ENCODE measurements at places on chromosomes 13 and 19.

- DNase-seq, result no peak
Measured at GRCh38 chr13:94210816-94211215, 268.7 kb downstream of the DCT start.

DNA sequence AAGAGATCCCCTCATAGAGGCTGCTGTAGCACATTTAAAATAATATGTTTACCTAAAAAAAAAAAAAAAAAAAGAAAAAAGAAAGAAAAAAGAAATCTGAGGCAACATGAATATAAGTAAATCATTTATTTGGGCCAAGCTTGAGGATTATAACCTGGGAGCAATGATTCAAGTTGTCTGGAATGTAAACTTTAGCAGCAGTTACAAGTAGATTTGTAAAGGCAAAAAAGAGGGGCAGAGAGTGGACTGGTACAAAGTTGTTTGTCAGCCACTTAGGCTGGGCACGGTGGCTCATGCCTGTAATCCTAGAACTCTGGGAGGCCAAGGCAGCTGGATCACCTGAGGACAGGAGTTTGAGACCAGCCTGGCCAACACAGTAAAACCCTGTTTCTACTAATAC, 11.3 kb downstream of the ZNF43 start:
- DNase-seq, result no peak

GRCh38 chr13:35839806-35840205, 291.4 kb downstream of the DCLK1 start:
- no peak for DNase-seq

DNA sequence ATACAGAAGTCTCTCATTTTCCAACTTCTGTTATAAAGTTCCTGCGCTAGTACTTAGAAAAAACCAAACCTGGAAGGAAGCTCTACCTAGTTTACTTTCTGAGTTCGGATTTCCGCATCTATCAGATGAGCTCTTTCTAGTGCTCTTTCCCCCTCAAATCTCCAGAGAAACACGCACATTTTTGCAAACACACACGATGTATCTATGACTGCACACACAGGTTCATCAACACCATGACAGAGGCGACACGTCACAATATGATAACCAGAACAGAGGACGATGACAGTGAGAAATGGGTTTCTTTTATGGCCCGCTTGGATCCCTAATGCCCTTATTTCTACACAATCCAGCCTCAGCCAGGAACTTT, 629 bp upstream of the LRRC63 start:
- no peak for DNase-seq

- no peak for DNase-seq
Measured at GRCh38 chr19:31232180-31232579, 117.1 kb downstream of the TSHZ3 start.

- no peak for DNase-seq
Measured at GRCh38 chr19:39187552-39187943, 9.2 kb upstream of the NCCRP1 start.

DNA sequence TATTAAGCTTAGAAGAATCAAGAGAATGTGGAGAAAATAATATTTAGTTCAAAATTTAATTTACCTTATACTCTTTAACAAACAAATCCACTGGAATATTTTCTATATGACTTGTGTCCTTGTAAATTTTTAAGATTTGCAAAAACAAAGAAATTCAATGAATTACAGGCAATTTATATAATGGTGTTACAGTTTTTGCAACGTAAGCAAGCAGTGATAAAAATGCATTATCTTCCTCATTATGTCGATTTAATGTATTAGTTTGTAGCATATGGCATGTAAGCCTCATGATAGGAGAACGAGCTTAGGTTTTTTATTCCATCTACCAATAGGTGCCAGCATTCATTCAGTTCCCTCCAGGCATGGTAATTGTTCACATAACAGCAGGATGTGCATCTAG, 100.0 kb upstream of the PCDH9 start:
- DNase-seq, result no peak

DNA sequence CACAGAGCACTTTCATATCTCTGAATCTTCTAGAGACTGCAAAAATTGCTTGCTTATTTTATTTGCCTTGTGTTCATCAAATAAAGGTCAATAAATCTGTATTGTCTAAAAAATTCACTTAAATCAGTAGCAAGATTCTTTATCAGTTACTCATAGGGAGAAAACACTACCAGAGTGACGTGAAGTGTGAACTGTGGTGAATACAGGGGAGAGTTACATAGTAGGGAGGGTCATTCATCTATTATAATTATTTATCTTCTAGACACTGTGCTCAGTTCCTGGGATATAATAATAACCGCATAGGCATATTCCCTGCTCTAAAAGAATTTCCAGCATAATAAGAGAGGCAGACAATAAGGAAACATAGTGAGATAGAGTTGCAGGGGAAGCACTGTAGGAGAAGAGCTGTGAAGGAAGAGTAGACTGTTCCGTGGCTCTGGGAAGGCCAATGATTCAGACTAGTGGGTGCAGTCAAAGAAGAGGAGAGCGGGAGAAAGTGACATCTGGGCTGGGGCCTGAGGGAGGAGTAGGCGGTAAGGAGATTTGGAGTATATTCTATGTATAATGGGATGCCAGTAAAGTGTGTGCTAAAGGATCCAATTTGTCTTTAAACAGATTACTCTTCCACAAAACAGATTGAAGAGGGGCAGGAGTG, 84.0 kb upstream of the TDRD3 start:
- DNase-seq, result no peak

DNA sequence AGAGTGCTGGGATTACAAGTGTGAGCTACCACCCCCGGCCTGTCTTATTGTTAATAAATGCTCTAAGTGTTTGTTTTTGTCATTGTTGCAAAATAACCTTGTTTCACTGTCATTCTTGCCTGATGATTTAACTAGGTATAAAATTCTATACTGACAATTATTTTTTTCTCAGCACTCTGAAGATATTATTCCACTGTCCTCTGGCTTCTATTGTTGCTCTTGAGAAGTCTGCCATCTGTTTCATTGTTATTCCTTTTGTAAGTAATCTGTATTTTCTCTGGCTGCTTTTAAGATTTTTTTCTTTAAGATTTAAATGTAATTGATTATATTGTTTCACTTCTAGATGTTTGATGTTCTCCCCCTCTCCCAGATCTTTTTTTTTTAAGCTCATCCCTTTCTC, 17.6 kb downstream of the ZNF420 start:
- no peak for DNase-seq

DNA sequence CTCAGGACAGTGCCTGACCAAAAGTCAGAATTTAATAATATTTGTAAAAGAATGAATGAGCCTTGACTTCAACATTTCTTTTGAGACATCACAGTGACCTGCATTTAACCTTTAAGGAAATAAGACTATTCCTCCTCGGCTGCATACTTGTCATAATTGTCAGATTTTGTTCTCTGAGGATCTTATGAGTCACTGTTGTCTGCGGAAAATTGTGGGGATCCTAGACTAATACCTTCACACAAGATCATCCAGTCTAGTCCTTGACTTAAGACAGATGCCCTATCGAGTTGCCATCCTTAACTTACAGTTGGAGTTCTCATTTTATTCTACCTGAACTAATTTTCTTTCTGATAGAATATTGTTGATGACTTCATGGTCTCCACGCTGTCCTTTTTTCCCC, 198.4 kb downstream of the DLEU7 start:
- DNase-seq, result no peak

DNA sequence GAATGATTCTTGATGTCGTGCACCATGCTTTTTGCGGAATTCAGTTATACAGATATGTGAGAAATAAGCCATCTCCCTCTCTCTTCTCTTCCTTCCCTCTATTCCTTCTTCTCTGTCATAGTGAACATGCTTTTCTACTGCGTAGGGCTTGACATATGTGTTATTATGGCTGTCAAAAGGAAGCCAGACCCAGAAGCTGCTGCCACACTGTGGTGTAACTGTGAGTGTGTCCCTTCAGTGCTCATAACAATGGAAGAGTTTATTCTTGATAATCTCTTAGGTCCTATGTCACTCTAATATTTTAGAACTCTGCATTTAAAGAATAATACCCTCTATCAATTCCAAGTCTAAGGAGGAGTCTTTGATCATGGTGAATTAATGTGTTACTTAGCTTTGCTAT, 208.9 kb upstream of the TMTC4 start:
- DNase-seq, result no peak

- no peak for DNase-seq
Measured at GRCh38 chr13:72109863-72110262, 242.9 kb upstream of the DACH1 start.

GRCh38 chr19:41934849-41935374, 6.7 kb upstream of the ERFL start:
- DNase-seq, result no peak

DNA sequence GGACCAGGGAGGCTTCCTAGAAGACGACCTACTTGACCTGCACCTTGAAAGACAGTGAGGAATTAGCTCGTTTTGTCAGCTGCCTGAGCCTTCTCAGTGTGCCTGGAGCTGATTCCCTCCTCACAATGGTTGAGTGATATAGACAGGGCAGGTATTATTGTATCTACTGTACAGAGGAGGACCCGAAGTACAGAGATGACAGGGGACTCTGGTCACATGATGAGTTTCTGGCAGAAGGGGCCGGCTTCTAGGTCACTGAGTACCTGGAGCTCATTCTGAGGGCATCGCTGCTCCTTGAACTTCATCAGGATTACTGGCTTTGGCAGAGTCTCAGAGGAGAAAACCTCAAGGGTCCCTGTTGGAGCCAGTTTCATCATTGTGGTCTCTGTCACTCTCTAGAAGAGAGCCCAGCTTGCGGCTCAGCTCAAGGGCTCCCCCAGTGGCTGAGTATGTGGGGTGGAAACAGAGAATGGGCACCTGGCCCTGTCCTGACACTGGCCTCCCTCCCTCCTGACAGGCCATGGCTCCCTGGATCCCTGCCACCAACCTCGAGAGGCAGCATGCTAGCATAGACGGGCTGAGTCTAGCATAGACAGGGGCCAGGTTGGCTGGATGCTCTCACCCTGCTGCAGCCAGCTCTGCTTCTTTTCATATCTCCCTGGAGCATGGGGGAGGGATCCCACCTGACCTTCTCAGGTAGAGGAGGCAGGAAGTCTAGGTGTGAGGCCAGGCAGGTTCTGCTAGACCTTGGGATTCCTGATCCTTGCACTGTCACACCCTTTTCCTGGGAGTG, 38.7 kb downstream of the NFIX start:
- peak; percentile 34 for DNase-seq

DNA sequence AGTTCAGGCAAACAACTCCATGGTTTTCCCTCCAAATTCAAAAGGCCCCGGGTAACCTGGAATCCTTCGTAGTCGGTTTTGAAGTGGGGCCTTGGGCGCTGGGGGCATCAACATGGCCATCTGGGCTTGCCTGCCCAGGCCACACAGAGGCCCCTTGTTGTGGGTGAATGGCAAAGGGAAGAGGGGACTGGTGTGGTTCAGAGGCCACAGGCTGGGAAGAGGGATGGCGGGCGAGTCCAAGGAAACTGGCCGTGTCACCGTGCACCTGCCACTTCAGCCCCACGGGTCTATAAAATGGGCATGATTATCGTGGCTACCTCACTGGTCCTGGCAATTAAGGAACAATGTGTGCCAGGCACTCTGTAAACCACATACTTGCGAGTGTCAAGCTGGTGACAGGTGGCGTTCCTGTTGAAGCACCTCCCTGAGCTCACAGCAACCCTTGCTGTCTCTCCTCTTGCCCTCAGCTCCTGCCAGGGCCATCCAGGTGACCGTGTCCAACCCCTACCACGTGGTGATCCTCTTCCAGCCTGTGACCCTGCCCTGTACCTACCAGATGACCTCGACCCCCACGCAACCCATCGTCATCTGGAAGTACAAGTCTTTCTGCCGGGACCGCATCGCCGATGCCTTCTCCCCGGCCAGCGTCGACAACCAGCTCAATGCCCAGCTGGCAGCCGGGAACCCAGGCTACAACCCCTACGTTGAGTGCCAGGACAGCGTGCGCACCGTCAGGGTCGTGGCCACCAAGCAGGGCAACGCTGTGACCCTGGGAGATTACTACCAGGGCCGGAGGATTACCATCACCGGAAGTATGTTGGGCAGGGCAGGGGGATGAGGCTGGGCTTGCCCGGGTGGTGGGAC, 1.3 kb downstream of the LSR start:
- no peak for DNase-seq

- DNase-seq, result no peak
Measured at GRCh38 chr13:75151081-75151643, 330.8 kb downstream of the TBC1D4 start.

DNA sequence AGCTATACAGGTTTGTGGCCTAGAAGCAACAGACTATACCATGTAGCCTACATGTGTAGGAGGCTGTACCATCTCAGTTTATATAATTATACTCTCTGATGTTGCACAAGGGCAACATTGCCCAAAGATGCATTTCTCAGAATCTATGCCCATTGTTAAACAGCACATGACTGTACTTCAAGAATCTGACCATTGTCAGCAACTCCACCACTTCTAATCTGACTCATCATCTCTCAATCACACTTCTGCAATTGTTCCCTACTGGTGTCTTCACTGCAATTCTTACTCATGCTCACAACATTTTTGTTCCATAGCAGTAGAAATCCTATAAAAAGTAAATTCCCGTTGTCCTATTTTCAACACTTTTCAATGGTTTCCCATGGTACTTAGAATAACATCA, 63.9 kb upstream of the ATXN8OS start:
- no peak for DNase-seq

DNA sequence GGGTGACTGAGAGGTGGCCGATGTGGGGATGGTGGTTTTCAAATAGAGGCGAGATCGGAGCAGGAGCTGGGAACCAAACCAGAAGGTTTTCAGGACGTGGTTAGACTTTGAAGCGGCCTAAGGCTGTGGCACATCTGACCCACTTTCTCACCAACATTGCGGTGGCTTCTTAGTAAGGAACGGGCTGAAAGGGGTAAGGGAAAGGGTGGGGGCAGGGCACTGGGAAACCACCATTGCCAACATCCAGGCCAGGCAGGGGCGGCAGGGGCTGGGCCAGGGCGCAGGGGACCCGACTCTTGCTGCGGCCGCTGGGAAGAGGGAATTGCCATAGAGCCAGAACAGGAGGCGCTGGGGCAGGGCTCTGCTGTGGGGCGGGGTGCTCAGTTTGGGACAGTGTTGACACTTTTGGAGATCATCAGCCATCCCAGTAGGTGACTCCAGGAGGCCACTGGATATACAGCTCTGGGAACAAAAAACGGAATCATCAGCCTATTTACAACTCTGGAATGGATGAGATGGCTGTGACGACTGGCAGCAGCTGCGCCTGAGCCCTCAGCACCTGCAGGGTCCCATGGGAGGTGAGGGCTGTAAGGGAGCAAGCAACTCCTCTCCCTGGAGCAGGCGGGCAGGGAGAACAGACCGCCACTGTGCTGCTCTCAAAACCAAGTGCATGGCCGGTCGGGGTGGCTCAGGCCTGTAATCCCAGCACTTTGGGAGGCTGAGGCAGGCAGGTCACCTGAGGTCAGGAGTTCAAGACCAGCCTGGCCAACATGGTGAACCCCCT, 52.2 kb downstream of the IRS2 start:
- peak; percentile 53 for DNase-seq
